ENCODE measurements at places on chromosomes 4 and X. TPM values are rescaled to one million over a fixed set of nuclear protein-coding genes. Genes with fewer than 3 reads are reported as not detected.

The CHIC1 gene
- 15.5 TPM for total RNA-seq

The TMEM35A gene
- not detected for total RNA-seq

The GJB1 gene
- 0.28 TPM for total RNA-seq

The SH2D1A gene
- total RNA-seq = 0.21 TPM

The USP26 gene
- total RNA-seq = not detected

The AGA gene
- 15.4 TPM for total RNA-seq

Data from Panc1 (cell line).